ENCODE measurements at places on chromosomes 12 and 14. TPM values are rescaled to one million over a fixed set of nuclear protein-coding genes. Genes with fewer than 3 reads are reported as not detected.

Gene MDGA2
- 0.15 TPM for polyA plus RNA-seq

Gene C12orf54
- polyA plus RNA-seq: 0.77 TPM

Gene KCNC2
- polyA plus RNA-seq: not detected

Gene KRT77
- not detected for polyA plus RNA-seq

Gene ORAI1
- 31.3 TPM for polyA plus RNA-seq

DNA sequence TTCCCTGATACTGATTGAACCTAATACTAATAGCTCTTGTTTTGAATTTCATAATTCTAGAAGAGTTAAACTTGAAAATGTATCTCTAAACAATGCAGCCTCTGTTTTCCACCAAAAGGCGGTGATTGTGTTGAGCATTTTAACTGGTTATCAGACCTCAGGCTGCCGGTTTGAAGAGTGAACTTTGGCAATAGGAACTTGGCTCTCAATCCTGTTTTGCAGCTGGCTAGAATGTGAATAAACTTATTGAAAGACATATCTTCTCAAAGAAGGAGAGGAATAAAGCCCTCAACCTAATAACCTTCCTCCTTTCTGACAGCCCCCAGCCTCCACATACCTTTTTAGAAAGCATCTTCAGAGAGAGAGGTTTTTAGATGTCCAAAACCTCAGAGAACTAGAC lies 105.4 kb downstream of the SRGAP1 start:
- no peak for DNase-seq

Gene RTL1
- 0.01 TPM for polyA plus RNA-seq

GRCh38 chr14:54686871-54687749 lies 120.2 kb downstream of the SAMD4A start:
- DNase-seq: no peak

DNA sequence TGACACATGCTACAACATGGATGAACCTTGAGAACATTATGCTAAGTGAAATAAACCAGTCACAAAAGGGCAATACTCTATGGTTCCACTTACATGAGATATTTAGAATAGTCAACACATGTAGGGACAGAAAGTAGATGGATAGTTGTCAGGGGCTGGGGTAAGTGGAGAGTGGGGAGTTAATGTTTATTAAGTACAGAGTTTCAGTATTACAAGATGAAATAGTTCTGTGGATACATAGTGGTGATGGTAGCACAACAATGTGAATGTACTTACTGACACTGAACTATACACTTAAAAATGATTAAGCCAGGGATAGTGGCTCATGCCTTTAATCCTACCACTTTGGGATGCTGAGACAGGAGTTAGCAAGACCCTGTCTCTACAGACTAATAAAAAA lies 8.7 kb downstream of the NUP107 start:
- DNase-seq: no peak

DNA sequence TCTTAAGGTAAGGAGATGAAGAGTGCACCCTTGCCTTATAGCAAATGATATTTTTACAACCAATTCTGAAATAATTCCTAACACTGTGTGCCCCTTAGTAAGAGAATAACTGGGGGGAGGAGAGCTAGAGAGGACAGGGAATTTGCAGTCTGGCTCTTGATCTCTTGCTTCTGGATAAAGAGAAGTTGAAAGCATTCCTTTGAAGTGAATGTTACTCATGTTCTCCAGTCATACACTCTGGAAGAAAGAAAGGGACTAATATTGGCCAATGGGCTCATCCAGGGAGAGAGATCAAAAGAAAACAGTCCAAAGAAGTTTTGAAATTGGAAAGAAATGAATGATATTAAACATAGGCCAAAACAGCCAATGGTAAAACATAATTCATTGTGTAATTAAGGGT lies 25.3 kb downstream of the C12orf75 start:
- DNase-seq: no peak

DNA sequence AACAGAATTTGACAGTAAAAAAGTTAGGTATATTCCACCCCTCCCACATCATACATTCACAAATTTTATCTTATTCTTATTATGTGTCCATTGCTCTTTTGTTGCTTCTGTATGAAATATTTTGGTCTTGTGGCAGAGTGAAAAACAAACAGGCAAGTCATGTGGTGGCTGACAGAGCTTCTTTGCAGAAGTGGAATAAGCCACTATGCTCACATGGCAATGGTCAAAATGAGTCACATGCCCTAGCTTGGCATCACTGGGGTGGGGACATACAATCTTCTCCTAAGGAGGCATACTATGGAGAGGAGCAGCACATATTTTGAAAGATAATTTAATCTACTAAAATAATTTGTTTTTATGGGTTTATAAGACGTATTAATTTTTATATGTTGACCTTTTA lies 27.7 kb upstream of the CMA1 start:
- DNase-seq: no peak

Gene EIF2B1
- polyA plus RNA-seq: 42.1 TPM

Gene DIO3
- polyA plus RNA-seq: 14.1 TPM

Gene OTOGL
- polyA plus RNA-seq: 0.66 TPM

GRCh38 chr14:34450958-34451357 lies 11.1 kb downstream of the SPTSSA start:
- no peak for DNase-seq

Gene BEGAIN
- 1.8 TPM for polyA plus RNA-seq

Gene DEPDC4
- 0.92 TPM for polyA plus RNA-seq

DNA sequence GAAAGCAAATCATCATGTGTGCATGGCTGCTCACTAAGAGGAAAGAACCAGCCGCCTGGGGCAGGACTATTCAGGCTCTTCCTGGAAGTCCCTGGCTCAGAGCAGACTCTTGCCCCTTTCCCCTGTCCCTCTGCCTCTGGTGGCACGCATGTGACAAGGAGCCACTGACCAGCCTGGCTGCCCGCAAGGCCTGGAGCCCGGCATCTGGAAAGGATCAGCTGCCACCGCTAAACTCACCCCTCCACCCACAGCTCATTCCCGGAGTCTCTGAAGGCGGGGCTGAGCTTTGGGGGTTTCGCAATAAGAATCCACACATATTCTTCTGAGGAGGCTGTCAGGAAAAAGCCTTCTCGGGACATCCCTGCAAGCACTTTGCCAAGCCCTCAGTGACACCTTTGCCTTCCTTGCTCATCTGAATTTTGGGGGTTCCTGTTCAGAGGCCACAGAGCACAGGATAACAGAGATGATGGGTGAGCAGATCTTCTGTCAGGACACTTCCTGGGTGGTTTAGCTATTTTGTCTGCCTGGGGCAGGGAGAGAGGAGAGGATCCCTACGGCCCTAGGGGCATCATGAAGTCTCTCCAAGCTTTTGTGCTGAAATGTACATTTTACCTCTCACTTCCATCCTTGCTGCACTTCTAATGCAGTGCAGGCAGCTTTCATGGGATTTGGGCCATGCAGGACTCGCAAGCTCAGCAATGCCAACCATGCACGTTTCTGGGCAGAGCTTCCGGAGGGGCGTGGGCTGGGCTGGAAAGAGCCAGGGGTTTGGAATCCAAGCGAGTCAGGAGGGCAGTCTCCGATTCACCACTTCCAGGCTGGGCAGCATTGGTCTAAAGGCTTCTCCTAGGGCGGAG lies 124.8 kb upstream of the MAP1LC3B2 start:
- DNase-seq: no peak

Gene IL26
- polyA plus RNA-seq: 0.10 TPM

DNA sequence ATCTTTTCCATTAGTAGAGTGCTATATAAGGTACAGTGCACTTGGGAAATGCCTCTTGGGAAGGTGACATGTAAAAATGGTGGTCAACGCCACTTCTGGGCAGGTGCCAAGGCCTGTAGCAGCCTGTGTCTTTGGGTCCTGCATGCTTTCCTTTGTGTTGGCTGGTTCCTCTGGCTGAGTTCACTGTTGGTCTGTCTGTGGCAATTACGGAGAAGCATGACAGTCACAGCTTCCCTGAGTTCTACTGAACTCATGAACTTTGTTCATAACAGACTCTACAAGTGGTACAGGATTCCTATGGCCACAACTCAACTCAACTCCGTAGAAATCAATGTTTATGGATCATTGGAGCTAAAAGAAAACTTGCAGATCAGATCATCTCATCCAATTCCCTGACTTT lies 98.0 kb downstream of the CACNA1C start:
- no peak for DNase-seq

GRCh38 chr12:118402251-118402650 lies 25.9 kb downstream of the SUDS3 start:
- no peak for DNase-seq

Gene PLCZ1
- not detected for polyA plus RNA-seq

Gene APEX1
- 147 TPM for polyA plus RNA-seq

Gene CCDC175
- polyA plus RNA-seq: not detected

DNA sequence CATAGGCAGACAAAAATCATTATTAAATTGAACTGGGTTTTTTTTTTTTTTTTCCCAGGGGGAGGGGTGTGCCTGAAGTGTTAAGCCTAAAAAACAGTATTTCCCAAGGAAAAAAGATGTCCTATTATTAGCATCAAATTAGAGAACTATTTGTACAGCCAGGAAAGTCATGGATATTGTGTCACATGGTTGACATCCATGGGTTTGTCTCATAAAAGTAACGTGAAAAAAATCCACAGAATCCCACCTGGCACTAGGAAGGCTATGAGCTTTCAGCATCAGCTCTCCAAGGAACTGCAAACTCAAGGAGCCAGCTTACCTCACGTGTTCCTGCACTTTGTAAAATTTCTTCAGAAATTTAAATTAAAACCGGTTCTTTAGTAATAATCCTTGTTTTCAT lies 69.1 kb upstream of the EGLN3 start:
- no peak for DNase-seq

DNA sequence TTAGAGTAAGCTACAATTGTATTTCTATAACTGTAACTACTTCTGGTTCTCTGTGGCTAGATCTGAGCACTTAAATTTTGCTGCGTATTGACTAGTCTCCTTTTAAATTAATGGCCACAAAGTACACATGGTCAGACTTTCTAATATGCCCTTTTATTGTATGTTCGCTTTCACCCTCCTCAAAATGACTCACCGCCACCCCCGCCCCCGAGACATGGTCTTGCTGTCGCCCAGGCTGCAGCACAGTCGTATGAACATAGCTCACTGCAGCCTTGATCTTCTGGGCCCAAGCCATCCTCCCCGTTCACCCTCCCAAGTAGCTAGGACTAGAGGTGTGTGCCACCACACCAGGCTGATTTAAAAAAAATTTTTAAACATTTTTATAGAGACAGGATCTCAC lies 11.8 kb downstream of the MTERF2 start:
- no peak for DNase-seq

GRCh38 chr14:105420974-105421674 lies 1.5 kb downstream of the MTA1 start:
- DNase-seq: no peak

DNA sequence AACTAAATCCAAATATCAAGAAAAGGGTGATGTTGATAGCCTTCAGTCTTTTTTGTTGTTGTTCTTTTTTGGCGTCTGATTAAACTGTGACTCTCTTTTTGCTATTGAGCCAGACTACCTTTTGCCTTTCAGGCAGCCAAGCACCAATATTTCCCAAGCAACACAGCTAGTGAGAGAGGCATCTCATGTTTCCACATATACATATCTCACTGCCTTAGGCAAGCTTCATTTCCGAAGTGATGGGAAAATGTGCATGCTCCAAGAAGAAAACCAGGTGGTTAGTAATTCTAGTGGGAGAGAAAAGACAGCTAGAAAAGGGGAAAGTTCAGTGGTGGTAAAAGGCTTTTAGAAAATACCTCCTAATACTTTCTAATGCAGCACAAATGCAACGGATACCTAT lies 277.7 kb downstream of the TMTC2 start:
- DNase-seq: no peak

Gene NFE2
- 0.34 TPM for polyA plus RNA-seq

DNA sequence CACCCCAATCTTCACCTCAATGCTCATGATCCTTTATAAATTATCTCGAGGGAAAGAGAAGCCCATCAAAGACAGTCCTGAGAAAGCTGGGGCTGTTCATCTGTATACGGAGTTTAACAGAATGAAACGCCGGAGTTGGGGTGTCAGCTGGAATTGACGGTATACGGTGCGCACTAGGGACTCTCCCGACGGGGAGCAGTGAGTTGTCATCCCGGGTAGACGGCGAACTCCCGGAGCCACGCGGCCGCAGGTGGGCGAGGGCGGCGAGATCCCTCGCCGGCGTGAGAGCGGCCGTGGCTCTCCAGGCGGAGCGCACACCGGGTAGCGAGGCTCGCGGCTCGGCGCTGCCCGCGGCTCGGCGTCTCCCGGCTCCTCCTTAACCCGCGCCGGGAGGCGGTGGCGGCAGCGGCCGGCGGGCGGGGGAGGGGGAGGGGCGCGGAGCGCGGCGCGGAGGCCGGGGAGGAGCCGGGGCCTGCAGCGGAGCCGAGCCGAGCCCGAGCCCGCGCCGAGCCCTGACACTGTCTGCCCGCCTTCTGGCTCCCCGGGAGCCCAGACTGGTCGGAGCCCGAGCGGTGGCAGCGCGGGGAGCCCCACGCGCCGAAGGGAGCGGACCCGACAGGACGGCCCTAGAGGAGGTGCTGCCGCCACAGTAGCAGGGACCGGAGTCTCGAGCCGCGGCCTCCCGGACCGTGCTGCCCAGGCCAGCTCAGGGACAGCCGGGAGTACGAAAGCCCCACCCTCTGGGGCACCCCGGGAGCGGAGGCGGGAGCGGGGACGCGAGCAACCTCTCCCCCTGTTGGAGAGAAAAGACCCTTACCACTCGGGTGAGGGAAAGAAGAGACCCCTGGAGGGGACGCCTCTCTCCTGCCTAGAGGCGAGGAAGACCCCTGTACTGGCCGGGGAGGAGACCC lies at the start of gene FOXJ2:
Gene FOXJ2 (plus strand): TSS at position 475 of the 911 bp plus-strand sequence. CDS start 7,117 bp downstream, outside the sequence.
- peak; percentile 18 for DNase-seq

GRCh38 chr12:55931780-55932550 lies 1.0 kb downstream of the DGKA start:
- DNase-seq: no peak

Data from urinary bladder (tissue), 4 donors.